Left lobe of liver (tissue), 2 donors: ENCODE measurements at places on chromosomes 4 and X. TPM values are rescaled to one million over a fixed set of nuclear protein-coding genes. Genes with fewer than 3 reads are reported as not detected.

DNA sequence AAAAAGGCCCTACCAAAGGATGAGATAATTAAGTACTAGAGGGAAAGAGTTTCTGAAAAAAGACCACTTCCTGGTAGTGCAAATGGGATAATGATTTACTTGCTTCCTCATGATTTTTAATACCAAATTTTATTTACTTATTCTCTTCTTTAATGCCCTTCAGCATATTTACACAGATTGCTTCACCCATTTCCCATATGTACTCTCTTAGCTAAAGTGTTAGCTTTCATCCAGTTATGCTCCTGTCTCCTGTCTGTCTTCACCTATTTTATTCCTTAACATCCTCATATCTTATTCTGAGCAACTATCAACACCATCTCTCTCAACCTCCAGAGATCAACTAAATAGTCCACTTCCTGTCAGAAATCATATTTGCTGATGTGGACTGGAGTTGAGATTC is 183.2 kb upstream of the HS3ST1 start:
- no peak for DNase-seq

- DNase-seq = no peak
Observed at GRCh38 chr4:10565166-10565780, 108.0 kb upstream of the ZNF518B start.

DNA sequence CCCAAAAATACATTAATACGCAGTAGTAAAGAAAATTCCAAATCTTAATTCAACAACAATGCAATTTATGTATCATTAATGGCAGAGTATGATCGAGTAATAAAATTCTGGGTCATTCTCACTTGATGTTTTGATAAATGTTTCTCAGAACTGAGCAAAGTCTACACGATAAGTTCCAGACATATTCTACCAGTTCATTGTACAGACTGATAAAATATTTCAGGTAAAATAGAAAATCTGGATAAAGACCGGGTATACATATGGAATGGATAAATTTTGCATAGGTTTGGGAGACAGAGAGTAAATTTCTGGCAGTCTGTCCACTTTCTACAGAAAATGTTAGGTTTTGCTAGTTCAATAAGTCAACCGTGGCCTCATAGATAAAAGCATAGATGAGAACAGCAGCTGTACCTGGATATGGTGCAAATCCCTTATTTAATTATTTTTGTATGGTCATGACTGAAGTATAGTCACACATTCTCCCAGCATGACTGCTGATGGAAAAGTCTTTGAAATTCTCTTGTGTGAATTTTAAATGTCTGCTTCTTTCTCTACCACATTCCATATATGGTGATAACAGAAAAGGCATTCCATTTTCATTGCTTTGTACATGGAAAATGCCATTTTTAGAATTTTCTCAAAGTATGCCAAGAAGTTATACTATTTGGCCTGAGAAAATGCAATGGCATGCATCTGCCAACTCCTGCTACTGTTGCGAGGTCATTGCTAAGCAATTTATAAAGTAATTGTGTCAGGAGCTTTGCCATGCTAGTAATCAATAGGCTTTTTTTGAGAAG is 301.9 kb upstream of the ARSJ start:
- no peak for DNase-seq

DNA sequence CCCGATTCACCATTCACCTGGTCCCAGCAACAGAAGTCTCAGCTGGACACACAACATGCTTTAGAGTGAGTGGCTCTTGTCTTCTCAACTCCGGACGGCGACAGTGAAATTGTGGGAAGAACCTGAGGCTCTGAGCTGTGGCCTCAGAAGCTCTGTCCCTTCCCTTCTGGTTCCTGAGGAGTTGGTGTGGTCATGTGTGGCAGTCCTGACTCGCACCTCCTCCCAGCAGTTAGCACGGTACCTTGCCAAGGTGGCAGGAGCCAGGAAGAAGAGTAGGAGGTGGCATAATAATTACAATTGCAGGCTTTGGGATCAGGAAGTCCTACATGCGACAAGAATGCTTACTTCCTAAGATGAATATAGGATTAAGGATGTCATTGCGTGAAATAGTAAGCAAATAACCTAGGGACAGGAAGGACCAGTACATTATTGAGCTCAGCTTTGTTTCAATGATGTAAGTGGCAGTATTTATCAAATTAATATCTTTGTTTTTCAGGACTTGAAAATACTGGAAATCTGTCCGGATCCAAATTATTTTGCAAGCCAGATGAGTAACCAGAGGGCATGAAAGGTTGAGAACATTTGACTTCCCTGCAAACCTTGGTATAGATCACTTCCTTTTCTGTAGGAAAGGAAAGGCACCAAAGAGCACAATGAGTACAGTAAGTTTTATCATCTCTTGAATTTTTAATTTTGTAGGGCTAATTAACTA is 21.1 kb downstream of the RNF4 start:
- DNase-seq = no peak

DNA sequence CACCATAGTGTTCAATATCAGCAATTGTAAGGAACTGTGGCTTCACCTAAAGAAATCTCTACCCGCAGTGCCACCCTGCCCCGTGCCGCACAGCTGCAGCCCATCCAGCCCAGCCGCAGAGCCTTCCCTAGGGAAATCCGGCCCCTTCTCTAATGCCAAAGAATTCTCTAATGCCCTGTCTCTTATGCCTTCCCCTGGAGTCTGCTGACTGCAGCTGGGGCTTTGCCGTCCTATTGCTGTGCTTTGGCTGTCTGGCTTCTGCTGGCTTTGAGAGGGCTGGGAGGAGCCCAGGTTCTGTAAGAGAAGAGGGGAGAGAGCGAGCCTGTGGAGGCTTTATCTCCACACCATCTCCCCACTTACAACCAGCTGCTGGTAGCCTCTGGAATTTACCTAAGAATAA is 85.9 kb upstream of the HELT start:
- DNase-seq = no peak

GRCh38 chrX:24229976-24230375 is 80.4 kb downstream of the ZFX start:
- DNase-seq = no peak

DNA sequence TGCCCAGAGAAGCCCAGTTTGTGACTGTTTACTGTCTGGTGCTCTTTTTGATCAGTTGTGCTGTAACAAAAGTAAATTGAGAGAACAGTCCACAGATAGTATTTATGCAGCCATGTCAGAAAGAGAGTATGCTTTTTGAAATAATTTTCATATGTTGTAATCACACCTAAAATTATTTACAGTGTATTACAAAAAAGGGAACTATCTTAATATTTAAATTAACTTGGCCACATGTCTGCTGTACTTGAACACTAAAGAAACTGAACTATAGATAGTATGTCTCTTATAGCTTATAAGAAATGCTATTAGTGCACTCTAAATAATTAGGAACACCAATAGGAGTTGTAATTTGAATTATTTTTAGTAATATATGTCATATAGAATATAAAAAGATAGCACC is 30.2 kb downstream of the KIAA0232 start:
- DNase-seq = no peak

The SLC25A14 gene
- total RNA-seq = 2.3 TPM

The PRMT9 gene
- total RNA-seq = 4.6 TPM
